Amygdala (tissue), 56 donors: ENCODE measurements at places on chromosomes 3 and 15.

DNA sequence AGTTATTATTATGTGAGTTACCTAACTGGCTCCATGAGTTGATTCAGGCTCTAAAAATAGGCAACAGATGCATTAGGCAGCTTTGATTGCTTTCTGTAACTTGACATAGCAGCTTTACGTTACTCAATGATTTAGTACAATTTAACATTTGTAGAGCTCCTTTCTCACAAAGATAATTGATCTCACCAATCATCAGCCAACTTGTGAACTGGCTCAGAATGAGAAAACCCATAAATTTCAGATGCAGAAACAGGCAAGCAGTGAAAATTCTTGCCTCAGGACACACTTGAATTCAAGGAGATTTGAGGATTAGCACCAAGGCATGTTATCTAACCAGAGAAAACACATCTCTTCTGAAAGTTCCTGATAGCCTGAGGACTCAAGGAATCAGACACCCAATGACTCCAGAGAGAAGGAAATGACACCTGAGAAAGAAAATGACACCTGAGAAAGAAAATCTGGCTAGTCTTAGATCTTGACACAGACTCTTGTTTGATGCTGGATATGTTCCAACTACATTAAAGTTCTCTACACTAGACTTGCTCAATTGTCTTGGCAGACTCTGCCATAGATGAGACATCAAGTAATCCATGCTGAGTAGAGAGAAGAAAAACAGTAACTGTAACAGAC lies 315.1 kb upstream of the CBLB start:
- DNase-seq, result no peak

GRCh38 chr3:9316881-9317361 lies 45.9 kb upstream of the THUMPD3 start:
- DNase-seq, result peak; percentile 20

DNA sequence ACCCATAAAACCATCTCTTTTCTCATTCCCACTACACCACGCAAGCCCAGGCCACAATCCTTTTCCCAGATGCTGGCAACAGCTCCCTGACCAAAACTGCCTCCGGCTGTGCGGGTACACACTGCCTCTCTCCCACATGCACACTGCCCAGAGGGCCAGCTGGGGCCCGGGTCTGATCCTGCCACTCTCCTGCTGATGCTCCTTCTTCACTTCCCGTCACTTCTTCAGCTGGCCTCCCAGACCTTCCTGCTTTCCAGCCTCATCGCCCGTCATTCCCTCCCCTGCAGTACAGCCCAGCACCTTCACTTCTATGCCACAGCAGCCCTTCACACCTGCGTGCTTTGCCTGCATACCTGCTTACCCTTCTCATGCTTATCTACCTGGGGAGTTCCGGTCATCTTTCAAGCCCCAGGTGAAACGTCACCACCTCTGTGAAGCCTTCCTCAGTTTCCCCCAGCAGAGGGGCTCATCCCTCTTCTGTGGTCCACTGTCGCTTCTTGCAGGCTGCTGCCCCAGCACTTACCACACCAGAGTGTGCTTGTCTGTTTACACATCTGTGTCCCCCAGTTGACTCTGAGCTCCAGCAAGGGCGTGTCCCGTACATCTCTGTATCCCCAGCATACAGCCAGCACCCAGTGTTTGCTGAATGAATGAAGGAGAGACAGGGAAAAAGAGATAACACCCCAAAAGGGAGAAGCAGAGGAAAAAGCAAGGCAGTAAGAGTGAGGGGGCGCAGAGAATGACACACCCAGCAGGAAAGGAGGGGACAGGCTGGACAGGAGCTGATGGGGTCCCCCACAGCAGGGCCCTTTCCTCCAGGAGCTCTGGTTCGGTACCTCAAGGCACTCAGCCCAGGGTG lies 22.2 kb downstream of the GRAMD2A start:
- no peak for DNase-seq

DNA sequence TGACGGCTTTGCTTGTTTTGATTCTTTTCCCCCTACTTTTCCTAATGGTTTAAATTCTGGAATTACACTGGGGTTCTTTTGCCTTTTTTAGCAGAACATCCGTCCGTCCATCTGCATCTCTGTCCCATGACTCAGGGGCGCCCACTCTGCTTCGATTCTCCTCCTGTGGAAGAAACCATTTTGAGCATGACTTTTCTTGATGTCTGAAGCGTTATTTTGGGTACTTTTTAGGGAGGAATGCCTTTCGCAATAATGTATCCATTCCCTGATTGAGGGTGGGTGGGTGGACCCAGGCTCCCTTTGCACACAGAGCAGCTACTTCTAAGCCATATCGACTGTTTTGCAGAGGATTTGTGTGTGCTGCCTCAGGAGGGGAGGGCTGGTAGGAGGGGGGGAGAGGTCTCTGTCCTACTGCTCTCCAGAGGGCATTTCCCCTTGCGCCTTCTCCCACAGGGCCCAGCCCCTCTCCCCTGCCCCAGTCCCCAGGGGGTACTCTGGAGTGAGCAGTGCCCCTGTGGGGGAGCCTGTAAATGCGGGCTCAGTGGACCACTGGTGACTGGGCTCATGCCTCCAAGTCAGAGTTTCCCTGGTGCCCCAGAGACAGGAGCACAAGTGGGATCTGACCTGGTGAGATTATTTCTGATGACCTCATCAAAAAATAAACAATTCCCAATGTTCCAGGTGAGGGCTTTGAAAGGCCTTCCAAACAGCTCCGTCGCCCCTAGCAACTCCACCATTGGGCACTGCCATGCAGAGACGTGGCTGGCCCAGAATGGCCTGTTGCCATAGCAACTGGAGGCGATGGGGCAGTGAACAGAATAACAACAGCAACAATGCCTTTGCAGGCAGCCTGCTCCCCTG lies 19.5 kb upstream of the BSN start:
- peak; percentile 71 for DNase-seq

- DNase-seq, result no peak
Observed at GRCh38 chr3:178421069-178421468, 115.2 kb upstream of the KCNMB2 start.

DNA sequence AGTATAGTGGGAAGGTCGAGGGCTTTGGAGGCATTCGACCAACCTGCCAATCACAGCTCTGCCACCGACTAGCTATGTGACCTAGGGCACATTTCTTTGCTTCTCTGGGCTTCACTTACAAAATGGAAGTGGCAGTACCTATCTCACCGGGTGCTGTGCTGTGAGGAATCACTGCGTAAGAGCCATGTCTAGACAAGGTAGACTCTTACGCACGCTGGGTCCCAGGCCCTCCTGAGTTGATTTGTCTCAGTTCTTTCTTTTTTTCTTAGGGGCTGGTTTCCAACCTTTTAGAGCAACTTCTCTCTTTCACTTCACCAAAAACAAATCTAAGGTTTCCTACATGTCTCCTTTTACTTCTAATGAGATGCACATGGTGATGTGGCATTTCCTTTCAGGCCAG lies 18.8 kb downstream of the CA12 start:
- DNase-seq, result no peak

DNA sequence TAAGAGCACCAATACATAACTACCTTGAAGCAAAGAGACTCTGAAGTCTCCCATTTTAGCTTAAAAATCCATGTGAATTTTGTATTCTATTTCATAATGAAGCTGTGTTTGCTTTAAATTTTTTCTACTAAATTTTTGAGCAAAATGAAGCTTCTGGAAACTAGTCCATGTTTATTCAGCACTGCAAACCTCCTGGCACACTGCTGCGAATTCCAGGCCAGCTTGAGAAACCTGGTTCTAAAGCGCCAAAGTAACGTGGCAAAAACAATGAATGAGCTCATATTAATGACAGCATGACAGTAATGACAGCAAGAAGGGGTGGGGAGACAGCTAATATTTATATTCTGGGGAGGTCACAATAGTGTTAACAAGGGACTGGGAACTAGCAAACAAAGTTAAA lies 25.7 kb downstream of the CEP152 start:
- no peak for DNase-seq

DNA sequence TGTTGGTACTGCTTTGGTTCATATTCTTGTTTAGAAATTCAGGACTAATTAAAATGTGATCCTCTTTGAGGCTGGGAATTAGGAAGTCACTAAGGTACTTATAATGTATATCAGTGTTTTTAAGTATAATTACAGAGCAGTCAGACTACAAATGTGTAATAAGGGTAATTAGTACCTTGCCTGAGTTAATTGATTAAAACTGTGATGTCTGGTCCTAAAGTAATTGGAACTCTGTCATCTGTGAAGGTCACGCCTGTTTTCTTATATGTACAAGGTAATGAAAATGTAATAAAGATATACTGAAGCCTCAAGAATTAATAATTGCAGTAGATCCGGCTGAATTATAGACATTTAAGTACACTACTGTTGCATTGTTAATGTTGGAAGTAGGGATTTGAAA lies 32.8 kb downstream of the RIOX2 start:
- DNase-seq, result no peak

GRCh38 chr15:67174864-67175573 lies 79.4 kb downstream of the AAGAB start:
- DNase-seq, result no peak

- no peak for DNase-seq
Observed at GRCh38 chr3:189977174-189977573, 143.5 kb downstream of the P3H2 start.

DNA sequence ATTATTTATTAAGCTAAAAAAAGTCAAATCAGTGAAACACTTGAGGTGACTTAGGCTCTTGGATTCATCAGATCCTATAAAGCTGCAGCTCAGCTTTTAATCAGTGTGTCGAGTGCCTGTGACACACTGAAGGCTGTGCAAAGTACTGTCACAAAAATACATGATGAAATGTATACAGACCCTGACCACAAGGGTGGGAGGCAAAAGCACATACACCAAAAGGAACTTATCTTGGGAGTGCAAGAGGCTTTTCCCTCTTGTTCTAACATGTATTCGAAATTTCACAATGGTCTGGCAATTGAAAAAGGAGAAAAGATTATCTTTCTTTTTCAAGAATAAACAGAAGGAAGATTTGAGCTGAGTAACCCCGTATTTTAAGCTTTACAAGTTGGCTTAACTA lies 35.9 kb downstream of the VGLL4 start:
- no peak for DNase-seq

DNA sequence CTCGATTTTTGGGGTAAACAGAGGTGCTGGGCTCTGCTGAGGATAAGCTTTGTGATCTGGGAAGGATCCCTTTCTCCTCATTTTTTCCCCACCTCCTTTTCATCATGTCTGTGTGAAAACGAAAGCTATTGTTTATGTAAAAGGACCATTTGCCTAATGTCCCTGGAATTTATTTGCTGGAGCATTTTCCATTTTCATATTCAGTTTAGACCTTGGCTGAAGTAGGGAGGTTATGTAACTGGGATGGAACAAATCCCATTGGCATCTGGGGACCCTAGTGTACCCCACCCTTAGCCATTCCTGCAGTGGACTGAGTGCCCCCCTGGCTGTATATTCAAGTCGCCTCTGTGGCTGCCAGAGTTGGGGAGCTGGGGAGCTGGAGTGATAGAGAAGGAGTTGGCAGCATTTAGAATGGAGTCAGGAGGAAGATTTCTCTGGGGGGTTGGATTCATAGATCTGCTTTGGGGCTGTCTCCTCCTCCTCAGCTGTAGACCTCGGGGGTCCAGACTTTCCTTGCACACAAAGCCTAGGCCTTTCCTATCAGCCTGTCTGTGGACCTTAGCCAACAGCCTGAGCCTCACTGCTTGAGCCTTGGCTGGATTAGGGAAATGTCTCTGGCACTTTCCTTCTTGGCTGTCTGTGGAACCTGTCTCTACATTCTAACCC lies 270.4 kb upstream of the CTDSPL start:
- DNase-seq, result no peak

DNA sequence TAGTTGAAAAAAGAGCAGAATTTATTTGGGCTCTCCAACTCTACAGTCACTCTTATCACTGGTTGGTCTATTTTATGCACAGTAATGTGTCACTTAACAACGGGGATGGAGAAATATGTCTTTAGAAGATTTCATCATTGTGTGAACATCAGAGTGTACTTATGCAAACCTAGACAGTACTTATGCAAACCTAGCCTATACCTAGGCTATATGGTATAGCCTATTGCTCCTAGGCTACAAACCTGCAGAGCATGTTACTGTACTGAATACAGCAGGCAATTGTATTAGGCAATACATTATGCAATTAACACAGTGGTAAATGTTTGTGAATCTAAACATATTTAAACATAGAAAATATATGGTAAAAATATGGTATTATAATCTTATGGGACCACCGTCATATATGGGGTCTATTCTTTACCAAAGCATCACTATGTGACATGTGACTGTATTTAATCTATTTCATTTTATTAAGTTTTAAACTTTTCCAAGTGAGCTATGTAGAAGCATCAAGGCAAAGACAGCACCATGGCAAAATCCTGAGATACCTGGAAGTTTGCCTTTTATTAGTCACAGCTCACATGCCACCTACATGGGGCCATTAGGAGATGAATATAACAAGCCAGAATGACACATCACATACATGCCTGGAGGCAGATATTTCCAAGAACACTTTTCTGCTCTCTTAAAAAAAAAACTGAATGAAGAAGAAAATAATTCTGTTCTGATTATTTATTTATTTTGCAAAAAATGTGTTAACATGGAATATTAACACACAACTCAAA lies 537.4 kb downstream of the TUSC7 start:
- no peak for DNase-seq

GRCh38 chr3:182583545-182583944 lies 209.8 kb upstream of the ATP11B start:
- DNase-seq, result no peak
